ENCODE measurements at places on chromosomes 12 and 14. TPM values are rescaled to one million over a fixed set of nuclear protein-coding genes. Genes with fewer than 3 reads are reported as not detected.

GRCh38 chr12:43094886-43095575 lies 457.0 kb downstream of the ADAMTS20 start:
- no peak overlapping the region for H3K27ac ChIP-seq
- no peaks in the 10 kb centered on the region for H3K27me3 ChIP-seq
- no peaks in the 10 kb centered on the region for H3K4me1 ChIP-seq
- no peak for DNase-seq
- no peak overlapping the region for H3K4me3 ChIP-seq

DNA sequence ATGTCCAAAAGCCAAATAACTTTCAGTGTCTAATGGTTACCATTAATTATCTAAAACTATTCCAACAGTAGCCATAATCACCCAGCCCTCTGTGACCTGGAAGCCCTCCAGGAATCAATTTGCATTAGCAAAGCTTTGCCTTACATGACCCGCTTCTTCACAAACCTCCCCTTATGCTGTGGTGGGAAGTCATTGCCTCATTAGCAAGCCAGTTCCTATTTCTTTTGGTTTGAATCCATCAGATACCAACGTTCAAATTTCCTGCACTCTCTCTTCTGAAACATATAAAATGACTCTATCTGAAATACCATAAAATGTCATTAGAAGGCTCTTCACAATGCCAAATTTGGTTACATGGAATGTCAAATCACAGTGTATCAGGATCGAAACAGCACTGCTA lies 268.3 kb upstream of the PRKD1 start:
- DNase-seq = no peak
- no peak overlapping the region for H3K4me3 ChIP-seq
- no peak overlapping the region for H3K27ac ChIP-seq
- H3K36me3 ChIP-seq = no peaks in the 10 kb centered on the region
- no peaks in the 10 kb centered on the region for H3K27me3 ChIP-seq

GRCh38 chr14:75977582-75977943 lies 4.2 kb downstream of the TGFB3 start:
- H3K4me3 ChIP-seq = no peak overlapping the region
- peaks cover 2% of the 10 kb centered on the region for H3K36me3 ChIP-seq
- no peak for DNase-seq
- H3K27me3 ChIP-seq = no peaks in the 10 kb centered on the region

- no peaks in the 10 kb centered on the region for H3K4me1 ChIP-seq
- H3K36me3 ChIP-seq = no peaks in the 10 kb centered on the region
- H3K27me3 ChIP-seq = no peaks in the 10 kb centered on the region
- DNase-seq = no peak
- H3K4me3 ChIP-seq = no peak overlapping the region
Observed at GRCh38 chr14:32473464-32473855, 144.4 kb downstream of the AKAP6 start.

DNA sequence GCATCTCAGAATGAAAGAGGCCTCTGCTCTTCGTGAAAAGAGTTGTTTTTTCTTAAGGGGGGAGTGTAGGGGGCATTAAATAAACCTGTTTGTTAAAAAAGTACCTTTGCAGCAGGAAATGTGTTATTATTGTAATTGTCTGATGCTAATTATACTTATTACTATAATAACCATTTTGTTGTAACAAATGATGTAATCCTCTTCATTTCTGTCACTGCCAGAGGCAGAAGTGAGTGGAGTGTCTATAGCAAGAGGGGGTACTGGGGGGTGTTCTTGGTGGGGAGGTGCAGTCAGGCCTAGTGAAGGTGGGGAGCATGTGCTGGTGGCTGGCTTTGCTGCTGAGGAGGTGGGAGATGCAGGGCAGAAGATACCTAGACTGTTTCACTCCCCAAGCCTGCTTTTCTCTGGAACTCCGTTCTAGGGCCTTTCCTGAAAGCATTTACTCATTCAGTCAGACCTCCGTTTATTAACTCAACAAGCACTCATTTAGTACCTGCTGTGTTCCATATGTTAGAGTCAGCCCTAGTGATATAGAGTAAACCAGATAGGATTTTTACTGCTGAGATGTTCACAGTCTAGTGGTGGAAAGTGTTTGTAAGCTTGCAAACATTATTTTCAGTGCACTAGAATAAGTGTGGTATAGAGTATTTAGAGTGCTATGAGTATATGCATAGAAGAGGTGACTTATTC lies 77.5 kb upstream of the CISTR start:
- H3K4me3 ChIP-seq = no peak overlapping the region
- peaks cover 29% of the 10 kb centered on the region for H3K27me3 ChIP-seq
- H3K27ac ChIP-seq = no peak overlapping the region

DNA sequence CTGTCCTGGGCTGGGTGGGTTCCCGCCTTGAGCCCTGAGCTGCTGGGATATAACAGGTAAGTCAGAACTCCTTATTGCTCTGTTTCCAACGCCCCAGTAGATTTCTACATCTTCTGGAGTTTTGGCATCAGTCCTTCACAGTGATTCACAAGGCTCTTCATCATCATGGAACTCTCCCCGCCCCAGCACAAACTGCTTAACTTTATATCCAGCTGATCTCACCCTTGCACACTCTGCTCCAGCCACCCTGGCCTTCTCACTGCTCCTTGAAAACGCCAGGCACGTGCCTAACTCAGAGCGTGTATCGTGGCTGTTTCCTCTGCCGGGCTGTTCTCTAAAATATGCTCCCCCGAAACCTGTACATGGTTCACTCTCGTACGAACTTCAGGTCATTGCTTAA lies 264.9 kb downstream of the NOVA1 start:
- H3K36me3 ChIP-seq = no peaks in the 10 kb centered on the region
- no peaks in the 10 kb centered on the region for H3K4me1 ChIP-seq
- H3K4me3 ChIP-seq = no peak overlapping the region
- H3K27me3 ChIP-seq = no peaks in the 10 kb centered on the region
- no peak overlapping the region for H3K27ac ChIP-seq
- no peak for DNase-seq

DNA sequence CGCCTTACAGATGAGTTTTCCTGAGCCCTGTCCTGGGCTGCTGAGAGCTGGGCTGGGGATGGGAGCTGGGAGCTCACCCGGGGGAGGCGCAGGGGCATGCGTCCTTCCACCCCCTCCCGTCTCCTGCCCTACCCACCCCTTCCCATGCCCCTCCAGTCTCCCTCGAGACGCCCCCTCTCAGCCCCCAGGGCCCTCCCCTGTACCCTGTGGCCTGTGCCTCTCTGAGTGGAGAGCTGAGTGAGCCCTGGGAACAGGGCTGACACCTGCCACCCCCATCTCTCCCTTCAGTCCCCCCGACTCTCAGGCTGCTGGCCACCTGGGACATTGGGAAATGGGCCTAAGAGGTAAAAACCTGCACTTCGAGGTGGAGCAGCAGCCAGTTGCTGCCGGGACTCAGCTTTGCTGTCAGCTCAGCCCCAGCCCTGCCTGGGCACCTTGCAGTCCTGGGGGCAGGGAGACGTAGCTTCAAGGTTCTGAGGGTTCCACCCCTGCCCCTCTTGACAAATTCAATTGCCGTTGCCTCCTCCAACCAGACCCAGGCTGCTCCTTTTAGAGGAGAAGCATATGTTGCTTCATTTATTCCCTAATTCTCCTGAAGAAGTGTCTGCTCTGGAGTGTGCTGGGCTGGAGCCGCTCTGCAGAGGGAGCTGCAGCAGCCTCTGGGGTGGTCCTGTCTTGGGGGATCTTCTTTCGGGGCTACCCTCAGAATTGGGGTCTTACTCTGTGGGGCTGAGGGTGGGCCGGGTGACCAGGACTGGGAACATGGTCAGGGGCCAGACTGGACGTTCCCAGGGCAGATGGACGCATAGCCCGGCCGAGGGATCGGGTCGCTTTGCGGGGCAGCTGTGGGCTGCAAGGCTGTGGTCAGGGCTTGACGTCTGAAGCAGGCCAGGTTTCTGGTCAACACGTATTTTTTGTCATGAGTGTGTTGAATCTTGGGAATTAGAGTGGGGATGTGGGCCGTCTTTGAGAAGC lies 141.4 kb downstream of the ADGRD1 start:
- no peak overlapping the region for H3K4me3 ChIP-seq
- no peak overlapping the region for H3K27ac ChIP-seq
- no peak for DNase-seq

GRCh38 chr12:32043928-32044549 lies 62.6 kb upstream of the BICD1 start:
- DNase-seq = no peak
- peaks cover 9% of the 10 kb centered on the region for H3K4me1 ChIP-seq
- H3K27me3 ChIP-seq = no peaks in the 10 kb centered on the region
- no peak overlapping the region for H3K27ac ChIP-seq
- H3K4me3 ChIP-seq = no peak overlapping the region

DNA sequence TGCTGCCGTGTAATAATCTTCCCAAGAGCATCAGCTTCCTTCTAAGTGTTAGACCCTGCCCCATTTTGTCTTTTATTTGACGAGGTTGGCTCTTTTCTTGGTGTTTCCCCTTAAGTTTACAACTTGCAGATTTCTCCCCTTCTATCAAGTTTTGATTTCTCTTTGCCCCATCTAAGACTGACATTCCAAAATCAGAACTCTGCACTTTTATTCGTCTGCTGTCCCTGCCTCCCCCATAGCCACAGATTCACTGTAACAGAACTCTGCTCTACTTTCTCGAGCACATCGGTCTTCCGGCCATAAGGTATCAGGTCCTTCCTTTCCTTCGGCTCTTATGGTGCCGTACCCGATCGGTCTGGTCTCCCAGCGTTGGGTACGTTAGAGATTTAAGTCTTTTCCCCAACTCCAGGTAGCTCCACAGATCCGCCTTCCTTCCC lies 563 bp downstream of the DCP1B start:
- peaks cover 22% of the 10 kb centered on the region for H3K4me1 ChIP-seq
- H3K36me3 ChIP-seq = peaks cover 6% of the 10 kb centered on the region
- DNase-seq = no peak
- H3K4me3 ChIP-seq = peak overlapping the region; percentile 100

- DNase-seq = no peak
- no peak overlapping the region for H3K27ac ChIP-seq
- no peaks in the 10 kb centered on the region for H3K27me3 ChIP-seq
- no peaks in the 10 kb centered on the region for H3K36me3 ChIP-seq
- H3K4me3 ChIP-seq = no peak overlapping the region
Observed at GRCh38 chr14:80465546-80466220, 254.4 kb upstream of the DIO2 start.

DNA sequence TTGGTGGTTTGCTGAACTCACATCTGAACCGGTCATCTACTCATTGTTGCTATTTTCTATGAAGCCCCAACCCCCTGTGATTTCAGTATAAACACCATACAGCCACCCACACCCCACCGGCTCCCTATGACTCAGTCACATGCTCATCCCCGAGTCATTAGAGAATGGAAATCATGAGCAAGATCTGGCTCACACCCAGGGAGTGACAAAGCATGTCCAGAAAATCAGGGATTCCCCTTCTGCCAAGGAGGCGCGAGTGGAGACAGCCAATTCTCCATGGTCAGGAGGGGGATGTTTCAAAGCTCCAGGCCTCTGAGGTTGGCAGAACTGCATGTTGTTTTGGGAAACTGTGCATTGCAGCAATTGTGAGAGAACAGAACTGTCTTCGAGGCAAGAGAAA lies 657.5 kb upstream of the TBX3 start:
- H3K4me1 ChIP-seq = no peaks in the 10 kb centered on the region
- no peak overlapping the region for H3K27ac ChIP-seq
- H3K27me3 ChIP-seq = no peaks in the 10 kb centered on the region

DNA sequence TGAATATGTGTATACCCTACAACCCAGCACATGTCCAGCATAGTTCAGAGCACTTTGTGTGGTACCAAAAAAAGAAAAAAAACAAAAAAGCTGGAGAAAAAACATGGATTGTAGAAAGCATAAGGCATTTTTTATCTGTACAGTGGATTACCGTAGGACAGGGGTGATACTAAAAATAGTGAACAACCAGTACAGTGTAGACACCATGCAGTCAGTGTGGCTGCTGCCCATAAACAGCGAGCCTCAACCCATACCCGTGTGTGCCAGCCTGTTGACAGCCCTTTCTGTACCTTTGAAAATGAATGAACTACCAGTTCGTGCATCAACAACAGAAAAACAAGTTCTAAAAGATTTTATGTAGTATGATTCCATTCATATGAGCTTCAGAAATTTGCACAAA lies 25.1 kb downstream of the RASSF8 start:
- no peak overlapping the region for H3K27ac ChIP-seq
- H3K4me1 ChIP-seq = no peaks in the 10 kb centered on the region
- H3K4me3 ChIP-seq = no peak overlapping the region
- no peaks in the 10 kb centered on the region for H3K36me3 ChIP-seq

- no peaks in the 10 kb centered on the region for H3K4me1 ChIP-seq
- H3K36me3 ChIP-seq = no peaks in the 10 kb centered on the region
- H3K4me3 ChIP-seq = no peak overlapping the region
- H3K27ac ChIP-seq = no peak overlapping the region
Observed at GRCh38 chr12:78914859-78915331, 50.3 kb downstream of the SYT1 start.

DNA sequence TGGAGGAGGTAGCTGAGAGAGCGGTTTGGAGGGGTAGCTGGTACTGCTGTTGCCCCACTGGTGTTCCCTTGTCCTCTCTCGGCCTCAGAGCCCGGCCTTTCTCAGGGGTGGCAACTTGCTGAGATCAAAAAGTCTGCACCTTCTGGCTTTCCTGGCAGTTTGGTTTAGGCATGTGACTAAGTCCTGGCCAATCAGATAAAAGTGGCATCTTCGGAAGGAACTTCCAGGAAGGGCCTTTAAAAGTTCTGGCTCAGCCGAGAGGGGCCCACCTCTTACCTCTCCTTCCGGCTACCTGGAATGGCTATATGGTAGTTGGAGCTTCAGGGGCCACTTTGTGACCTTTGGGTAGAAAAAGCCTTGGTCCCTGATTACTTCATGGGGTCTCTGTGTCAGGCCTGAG lies 152.6 kb downstream of the GLT1D1 start:
- no peaks in the 10 kb centered on the region for H3K4me1 ChIP-seq
- no peak overlapping the region for H3K27ac ChIP-seq
- H3K27me3 ChIP-seq = peaks cover 6% of the 10 kb centered on the region
- no peaks in the 10 kb centered on the region for H3K36me3 ChIP-seq

DNA sequence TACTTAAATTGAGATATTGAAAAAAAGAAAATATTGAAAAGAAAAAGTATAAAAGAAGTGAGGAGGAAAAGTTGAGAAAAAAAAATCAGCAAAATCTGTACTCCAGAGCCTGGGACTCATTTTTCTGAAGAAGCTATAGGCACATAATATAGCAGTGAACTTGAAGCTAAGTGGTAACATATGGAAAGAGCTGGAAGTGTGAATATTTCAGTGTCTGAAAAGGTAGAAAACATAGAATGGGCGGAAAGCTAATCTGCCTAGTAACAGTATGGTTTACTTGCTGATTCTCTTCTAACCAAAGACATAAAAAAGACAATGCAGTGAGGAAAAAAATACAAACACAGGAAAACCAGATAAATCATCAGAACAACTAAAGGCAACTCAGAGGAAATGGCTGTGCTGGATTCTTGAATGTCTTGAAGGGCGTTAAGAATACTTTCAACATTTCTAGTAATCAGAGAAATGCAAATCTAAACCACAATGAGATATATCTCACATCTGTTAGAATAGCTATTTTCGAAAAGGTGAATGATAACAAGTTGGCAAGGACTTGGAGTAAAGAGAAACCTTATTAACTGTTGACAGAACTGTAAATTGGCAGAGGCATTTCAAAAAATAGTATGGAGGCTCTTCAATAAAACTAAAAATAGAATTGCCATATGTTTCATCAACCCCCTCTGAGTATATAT lies 784.6 kb downstream of the LRFN5 start:
- H3K27ac ChIP-seq = no peak overlapping the region
- no peaks in the 10 kb centered on the region for H3K4me1 ChIP-seq

The PLEKHD1 gene
- total RNA-seq = not detected

The SOX5 gene
- not detected for total RNA-seq

The COX8C gene
- total RNA-seq = not detected

The VRTN gene
- not detected for total RNA-seq

The KCNA5 gene
- total RNA-seq = not detected

The PRH2 gene
- total RNA-seq = not detected

The KLRD1 gene
- total RNA-seq = 6.9 TPM

The ESR2 gene
- total RNA-seq = 0.31 TPM

The RNASE4 gene
- 1.1 TPM for total RNA-seq
